ENCODE measurements at places on chromosomes 5 and 9. TPM values are rescaled to one million over a fixed set of nuclear protein-coding genes. Genes with fewer than 3 reads are reported as not detected.

DNA sequence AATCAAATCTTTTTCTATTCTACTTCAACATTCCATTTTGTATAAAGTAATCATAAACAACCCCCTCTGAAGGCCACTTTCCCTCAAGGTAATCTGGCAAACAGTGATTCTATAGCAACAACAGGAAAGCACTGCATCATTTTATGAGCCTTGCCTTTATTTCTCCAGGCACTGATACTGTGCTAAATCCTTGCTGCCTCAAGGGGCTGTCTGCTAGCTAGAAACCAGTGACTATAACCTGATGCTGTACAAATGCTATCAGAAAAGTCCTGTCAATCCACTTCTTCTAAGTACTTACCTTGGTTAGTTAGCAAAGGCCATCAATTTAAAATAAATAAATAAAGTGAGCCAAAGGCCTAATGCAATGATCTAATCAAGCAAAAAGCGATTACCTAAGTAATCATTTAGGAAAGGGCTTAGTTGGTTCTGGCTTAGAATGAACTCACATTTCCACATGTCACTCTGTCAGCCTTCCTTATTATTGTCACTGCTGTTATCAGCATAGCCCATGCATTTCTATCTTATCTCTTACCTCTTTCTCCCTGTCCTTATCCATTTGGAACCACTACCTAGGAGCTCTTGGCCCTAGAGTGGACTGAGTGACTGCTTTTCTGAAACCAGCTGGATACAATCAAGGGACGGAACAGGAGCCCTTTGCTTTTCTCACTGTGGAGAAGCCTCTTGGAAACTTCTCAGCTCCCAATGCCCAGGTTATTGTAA is 246.1 kb upstream of the MEF2C start:
- no peaks in the 10 kb centered on the region for H3K36me3 ChIP-seq
- no peaks in the 10 kb centered on the region for H3K4me1 ChIP-seq
- DNase-seq, result no peak
- H3K4me3 ChIP-seq, result no peak overlapping the region
- no peak overlapping the region for H3K27ac ChIP-seq
- no peaks in the 10 kb centered on the region for H3K27me3 ChIP-seq

GPR21 gene
- 1.9 TPM for total RNA-seq

SLC45A2 gene
- not detected for total RNA-seq

OR1J2 gene
- not detected for total RNA-seq

GRCh38 chr9:114861273-114861672 is 55.4 kb upstream of the TNFSF15 start:
- no peaks in the 10 kb centered on the region for H3K4me1 ChIP-seq
- no peaks in the 10 kb centered on the region for H3K27me3 ChIP-seq
- H3K27ac ChIP-seq, result no peak overlapping the region
- no peak for DNase-seq

GRCh38 chr9:5617749-5618148 is 11.2 kb upstream of the RIC1 start:
- no peak overlapping the region for H3K4me3 ChIP-seq
- peaks cover 20% of the 10 kb centered on the region for H3K4me1 ChIP-seq
- H3K36me3 ChIP-seq, result no peaks in the 10 kb centered on the region
- H3K27ac ChIP-seq, result no peak overlapping the region

DNA sequence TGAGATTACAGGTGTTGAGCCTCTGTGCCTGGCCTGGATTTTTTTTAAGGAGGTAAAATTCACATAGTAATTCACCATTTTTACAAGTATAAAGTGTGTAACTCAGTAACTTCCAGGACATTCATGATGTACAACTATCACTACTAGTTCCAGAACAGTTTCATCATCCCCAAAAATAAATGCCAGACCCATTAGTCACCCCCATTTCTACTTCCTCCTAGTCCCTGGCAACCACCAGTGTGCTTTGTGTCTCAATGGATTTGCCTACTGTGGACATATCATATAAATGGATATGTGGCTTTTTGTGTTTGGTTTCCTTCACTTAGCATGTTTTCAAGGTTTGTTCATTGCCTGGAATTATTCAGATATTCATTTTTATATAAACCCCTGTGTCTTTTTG is 72.5 kb upstream of the PANK3 start:
- peaks cover 3% of the 10 kb centered on the region for H3K4me1 ChIP-seq
- no peaks in the 10 kb centered on the region for H3K27me3 ChIP-seq
- no peak for DNase-seq
- H3K4me3 ChIP-seq, result no peak overlapping the region

PFN3 gene
- total RNA-seq, result 2.0 TPM

- DNase-seq, result no peak
- H3K27ac ChIP-seq, result no peak overlapping the region
- H3K4me3 ChIP-seq, result no peak overlapping the region
- no peaks in the 10 kb centered on the region for H3K27me3 ChIP-seq
- no peaks in the 10 kb centered on the region for H3K4me1 ChIP-seq
- H3K36me3 ChIP-seq, result peaks cover 3% of the 10 kb centered on the region
These were observed 60.8 kb downstream of the WDR41 start for GRCh38 chr5:77431286-77431685.

DNA sequence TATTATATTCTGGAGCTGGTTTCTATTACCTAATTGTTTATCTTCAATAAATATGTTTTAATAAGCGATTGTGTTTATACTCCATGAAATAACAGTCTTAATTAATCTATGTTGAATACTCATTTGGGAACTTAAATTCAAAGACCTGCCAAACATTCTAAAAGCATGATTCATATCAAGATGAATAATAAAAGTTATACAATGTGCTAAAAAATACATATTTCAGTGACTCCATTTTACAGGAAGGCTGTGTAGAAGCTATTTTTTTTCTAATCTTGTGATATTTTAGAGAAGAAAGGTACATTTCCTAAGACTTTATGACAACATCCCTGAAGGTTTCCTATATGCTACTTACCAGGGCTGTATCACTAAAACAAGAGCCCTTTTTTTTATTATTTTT is 417.9 kb downstream of the NFIB start:
- H3K36me3 ChIP-seq, result no peaks in the 10 kb centered on the region
- H3K27ac ChIP-seq, result no peak overlapping the region
- peaks cover 4% of the 10 kb centered on the region for H3K4me1 ChIP-seq
- H3K27me3 ChIP-seq, result no peaks in the 10 kb centered on the region

- H3K4me1 ChIP-seq, result no peaks in the 10 kb centered on the region
- no peak overlapping the region for H3K4me3 ChIP-seq
- no peaks in the 10 kb centered on the region for H3K27me3 ChIP-seq
- no peak for DNase-seq
- H3K36me3 ChIP-seq, result no peaks in the 10 kb centered on the region
These were observed 48.3 kb downstream of the SLCO6A1 start for GRCh38 chr5:102450313-102450990.

ZBTB6 gene
- 11.3 TPM for total RNA-seq

DNA sequence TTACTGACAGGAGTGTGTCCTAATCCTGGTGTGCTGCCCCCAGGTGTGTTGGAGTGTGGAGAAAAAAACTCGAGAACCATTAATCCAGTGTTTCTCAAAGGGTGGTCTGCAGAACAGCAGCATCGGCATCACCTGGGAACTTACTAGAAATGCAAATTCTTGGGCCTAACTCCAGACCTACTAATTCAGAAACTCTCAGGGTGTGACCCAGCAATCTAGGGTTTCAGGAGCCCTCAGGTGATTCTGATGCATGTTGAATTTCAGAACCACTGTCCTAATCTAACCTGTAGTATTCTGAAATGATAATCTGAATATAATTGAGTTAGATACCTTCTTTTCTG is 30.0 kb upstream of the IL6ST start:
- H3K27me3 ChIP-seq, result no peaks in the 10 kb centered on the region
- H3K4me1 ChIP-seq, result no peaks in the 10 kb centered on the region
- no peak overlapping the region for H3K4me3 ChIP-seq
- H3K27ac ChIP-seq, result no peak overlapping the region

TEX48 gene
- not detected for total RNA-seq

SLC34A3 gene
- total RNA-seq, result 0.38 TPM

DNA sequence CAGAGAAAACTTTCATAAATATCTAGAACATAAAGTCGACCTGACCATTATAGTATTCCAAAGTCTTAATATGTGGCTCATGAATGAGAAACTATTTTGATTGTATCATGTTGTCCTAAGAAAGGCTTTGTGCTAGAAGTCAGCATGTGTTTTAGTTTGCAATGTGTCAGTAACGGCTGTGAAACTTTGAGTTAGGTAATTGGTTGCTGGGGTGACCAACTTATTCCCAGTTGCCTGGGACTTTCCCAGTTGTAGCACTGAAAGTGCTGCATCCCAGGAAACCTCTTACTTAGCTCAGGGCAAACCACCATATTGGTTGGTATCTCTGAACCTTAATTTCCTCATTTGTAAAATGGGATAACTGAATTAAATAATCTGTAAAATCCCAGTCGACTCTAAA is 114.6 kb upstream of the SLC12A2 start:
- no peaks in the 10 kb centered on the region for H3K4me1 ChIP-seq
- no peaks in the 10 kb centered on the region for H3K36me3 ChIP-seq
- H3K27ac ChIP-seq, result no peak overlapping the region
- H3K4me3 ChIP-seq, result no peak overlapping the region

- DNase-seq, result no peak
- H3K4me3 ChIP-seq, result no peak overlapping the region
- H3K36me3 ChIP-seq, result no peaks in the 10 kb centered on the region
- H3K4me1 ChIP-seq, result no peaks in the 10 kb centered on the region
- no peak overlapping the region for H3K27ac ChIP-seq
These were observed 14.8 kb upstream of the C5orf46 start for GRCh38 chr5:147921136-147921535.

GHR gene
- 2.2 TPM for total RNA-seq

DNA sequence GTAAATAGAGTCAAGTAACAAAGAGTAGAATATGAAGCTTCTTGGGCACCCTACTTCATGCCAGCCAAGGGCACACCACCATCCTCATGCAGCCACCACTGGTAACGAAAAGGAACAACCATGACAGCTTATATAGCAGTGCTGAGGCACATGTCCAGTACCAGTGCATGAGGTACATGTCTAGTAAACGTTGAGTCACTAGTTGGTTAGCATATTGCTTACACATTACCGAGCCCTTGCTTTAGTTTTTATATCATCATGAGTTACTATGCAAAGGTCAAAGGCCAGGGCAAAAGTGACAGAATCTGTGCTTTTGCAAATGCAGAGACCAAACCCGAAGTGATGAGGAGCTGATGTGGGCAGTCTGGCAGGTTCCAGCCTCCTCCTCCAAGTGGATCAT is 147.1 kb upstream of the MAP1B start:
- H3K4me1 ChIP-seq, result no peaks in the 10 kb centered on the region
- H3K27ac ChIP-seq, result no peak overlapping the region
- no peak overlapping the region for H3K4me3 ChIP-seq
- H3K27me3 ChIP-seq, result no peaks in the 10 kb centered on the region
- H3K36me3 ChIP-seq, result no peaks in the 10 kb centered on the region

DNA sequence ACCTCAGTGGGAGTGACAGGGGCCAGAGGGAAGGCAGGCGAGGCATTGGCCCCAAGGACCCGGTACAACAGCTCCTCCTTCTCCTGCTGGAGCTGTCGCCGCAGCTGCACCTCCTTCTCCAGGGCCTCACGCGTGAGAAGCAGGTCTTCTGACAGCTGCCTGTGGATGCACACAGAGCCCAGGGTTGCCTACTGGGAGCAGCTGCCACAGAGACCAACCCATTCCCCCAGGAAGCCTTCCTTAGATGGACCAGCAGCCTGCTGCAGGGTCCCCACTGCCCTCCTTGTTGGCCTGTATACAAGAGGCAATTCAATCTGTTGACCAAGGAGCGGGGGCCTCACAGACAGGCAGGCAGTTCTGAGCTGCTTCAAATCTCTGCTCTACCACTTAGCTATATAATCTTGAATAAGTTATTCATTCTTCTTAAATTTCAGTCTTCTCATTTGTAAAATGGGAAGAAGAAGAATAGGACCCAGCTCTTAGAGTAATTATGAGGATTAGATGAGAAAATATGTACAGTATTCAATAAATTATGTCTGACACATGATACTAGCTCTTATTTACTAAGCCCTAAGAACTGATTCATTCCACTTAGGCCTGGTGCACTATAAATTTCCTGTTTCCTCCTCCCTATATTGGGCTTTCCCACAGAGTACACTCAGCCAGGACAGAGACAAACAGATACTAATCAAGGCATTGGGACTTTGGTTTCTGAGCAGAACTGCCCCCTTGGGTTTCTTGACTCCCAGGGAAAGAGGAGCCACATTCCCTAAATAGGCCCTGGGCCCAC is 26.1 kb upstream of the ANXA6 start:
- no peak overlapping the region for H3K27ac ChIP-seq
- peaks cover 83% of the 10 kb centered on the region for H3K36me3 ChIP-seq
- DNase-seq, result no peak
- no peaks in the 10 kb centered on the region for H3K27me3 ChIP-seq
- H3K4me3 ChIP-seq, result no peak overlapping the region

ASPN gene
- 7.4 TPM for total RNA-seq

ACOT12 gene
- not detected for total RNA-seq

DNA sequence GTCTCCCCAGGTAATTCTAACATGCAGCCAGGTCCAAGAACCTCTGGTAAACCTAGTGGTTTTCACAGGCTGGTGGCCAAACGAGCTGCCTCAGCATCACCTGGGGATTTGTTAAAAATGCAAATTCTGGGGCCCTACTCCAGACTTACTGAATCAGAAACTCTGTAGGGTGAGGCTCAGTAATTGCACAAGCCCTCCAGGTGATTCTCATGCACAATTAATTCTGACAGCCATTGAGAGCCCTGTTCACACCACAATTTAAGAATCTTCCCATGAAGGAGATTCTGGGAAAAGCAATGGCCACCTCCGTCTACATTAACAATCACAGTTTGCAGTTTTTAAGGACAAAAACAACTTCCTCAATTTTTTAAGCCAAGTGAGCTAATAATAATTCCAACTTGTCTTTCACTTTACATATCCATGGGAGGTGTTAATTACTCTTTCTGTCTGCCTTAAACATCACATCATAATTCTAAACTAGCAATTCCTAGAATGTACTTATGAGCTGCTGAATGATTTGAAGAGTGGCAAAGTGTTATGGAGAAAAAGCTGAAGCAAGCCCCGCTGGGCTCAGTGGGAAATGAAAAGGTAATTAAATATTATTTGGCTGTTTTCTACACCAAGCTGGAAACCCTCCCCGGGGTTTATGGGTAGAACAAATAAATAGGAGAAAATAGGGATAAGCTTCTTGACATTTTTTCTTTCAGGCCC is 70.0 kb downstream of the GLDC start:
- H3K4me1 ChIP-seq, result no peaks in the 10 kb centered on the region
- no peak overlapping the region for H3K27ac ChIP-seq

C5orf58 gene
- not detected for total RNA-seq

UBE2B gene
- 20.9 TPM for total RNA-seq

PRRX2 gene
- total RNA-seq, result 1.9 TPM

DNA sequence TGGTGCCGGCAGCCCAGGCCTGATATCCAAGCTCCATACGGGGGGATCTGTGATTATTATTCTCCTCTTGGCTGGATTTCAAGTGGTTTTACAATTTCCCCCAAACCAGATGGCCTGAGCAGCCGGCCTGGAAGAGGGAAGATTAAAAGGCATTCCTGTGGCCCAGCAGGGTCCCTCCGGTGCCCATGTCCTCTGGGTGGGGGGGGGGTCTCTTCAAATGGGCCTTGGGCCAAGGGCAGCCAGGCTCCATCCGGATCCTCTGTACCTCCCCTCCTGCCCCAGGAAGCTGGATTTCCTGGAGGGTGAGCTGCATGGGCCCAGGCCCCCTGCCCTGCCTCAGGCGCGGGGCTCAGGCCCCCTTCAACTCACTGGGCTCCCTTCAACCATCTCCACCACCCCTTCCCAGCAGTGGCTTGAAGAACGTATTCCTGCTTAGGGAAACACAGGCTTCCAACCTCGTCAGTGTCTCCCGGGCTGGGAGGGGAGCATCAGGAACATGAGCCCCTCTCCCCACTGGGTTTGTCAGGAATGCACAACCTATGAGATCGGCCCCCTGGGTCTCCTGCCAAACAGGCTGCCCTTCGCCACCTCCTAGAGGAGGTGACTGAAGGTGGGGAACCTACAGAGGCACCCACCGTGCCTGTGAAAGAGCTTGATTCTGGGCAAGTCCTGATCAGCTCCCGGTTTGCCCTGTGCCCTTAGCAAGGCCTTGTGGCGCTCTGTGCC is 62.9 kb upstream of the ORM1 start:
- H3K4me3 ChIP-seq, result no peak overlapping the region
- DNase-seq, result no peak
- H3K36me3 ChIP-seq, result no peaks in the 10 kb centered on the region
- H3K27ac ChIP-seq, result no peak overlapping the region

BAAT gene
- not detected for total RNA-seq

Measured in esophagus squamous epithelium (tissue), 5 donors.